ENCODE measurements at places on chromosomes 1 and 21.
A peak's percentile ranks its signal among the peaks of the same experiment; 100 is the strongest.

DNA sequence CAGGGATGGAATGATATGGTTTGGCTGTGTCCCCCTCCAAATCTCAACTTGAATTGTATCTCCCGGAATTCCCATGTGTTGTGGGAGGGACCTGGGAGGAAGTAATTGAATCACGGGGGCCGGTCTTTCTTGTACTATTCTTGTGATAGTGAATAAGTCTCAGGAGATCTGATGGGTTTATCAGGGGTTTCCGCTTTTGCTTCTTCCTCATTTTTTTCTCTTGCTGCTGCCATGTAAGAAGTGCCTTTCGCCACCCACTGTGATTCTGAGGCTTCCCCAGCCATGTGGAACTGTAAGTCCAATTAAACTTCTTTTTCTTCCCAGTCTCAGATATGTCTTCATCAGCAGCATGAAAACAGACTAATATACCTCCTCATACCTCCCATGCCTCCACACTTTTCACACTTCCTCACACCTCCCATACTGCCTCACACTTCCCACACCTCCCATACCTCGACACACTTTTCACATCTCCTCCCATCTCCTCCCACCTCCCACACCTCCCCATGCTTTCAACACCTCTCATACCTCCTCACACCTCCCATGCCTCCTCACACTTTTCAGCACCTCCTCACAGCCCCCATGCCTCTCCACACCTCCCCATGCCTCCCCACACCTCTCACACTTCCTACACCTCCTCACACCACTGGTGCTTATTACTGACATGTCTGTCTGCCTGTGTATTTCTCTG, 21.3 kb downstream of the GPR137B start:
- peak overlapping the region; percentile 33 for H3K4me3 ChIP-seq
- H3K4me1 ChIP-seq, result peaks cover 50% of the 10 kb centered on the region

DNA sequence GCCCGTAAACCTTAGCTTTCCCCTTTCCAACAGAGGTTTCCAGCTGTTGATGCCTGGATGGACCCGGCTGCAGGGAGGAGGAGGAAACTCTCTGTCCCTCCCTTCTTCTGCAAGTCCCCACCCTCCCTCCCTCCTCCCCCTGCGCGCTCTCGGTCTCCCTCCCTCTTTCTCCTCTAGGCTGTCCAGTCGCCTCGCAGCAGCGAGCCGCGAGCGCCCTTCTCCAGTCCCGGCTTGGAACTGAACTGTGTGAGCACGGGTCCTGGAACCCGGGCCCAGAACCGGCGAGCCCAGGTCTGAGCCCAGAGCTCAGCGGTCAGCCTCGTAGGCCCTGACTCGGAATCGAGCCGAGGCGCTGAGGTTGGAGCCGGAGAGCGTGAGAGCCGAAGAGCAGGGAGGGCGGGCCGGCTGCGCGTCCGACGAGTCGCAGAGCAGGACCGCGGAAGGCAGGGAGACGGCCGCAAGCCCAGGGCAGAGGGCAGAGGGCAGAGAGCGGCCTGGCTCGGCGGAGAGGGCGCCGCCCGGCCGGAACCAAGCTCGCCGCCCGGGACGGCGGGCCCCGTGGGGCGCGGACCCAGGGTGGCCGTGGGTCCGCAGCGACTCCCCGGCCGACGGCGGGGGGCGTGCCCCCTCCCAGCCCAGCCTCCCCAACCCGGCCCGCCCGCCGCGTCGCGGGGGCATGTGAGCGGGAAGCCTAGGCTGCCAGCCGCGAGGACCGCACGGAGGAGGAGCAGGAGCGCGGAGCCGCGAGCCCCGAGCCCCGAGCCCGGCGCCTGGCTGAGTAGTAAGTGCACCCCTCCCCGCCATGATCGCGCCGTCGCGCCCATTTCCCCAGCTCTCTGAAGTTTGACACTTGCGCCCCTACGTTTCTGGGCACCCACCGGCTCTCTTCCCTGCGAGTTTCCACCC, at the start of gene SOX13:
Gene SOX13 (plus strand): TSS at position 185 of the 906 bp plus-strand sequence. CDS start 39,801 bp downstream, outside the sequence.
- DNase-seq, result peak; percentile 9
- H3K27ac ChIP-seq, result no peak within 1 kb of the TSS
- peak within 1 kb of the TSS; percentile 83 for H3K4me3 ChIP-seq
- no peaks in the 10 kb centered on the region for H3K36me3 ChIP-seq
- peaks cover 15% of the 10 kb centered on the region for H3K4me1 ChIP-seq
- H3K27me3 ChIP-seq, result peaks cover 67% of the 10 kb centered on the region

DNA sequence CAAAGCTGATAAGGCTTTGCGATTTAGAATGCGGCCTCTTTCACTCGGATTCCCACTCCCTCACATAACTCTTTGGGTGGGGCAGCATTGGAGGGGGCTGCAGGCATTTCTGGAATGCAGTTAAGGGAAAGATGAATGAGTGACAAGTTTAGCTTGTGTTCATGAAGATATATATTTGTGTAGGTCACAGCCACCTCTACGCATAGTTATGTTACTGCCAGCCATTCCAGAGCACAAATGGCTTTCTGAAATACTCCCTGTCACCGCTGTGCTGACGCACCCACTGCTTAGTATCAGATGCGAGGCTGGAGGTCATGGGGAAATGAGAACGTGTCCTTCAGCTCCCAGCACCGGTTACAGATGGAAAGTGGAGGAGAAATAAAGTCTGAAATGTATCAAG, 54.1 kb upstream of the ATP1A1 start:
- no peak overlapping the region for H3K27ac ChIP-seq
- no peak for DNase-seq
- no peaks in the 10 kb centered on the region for H3K36me3 ChIP-seq
- peaks cover 7% of the 10 kb centered on the region for H3K27me3 ChIP-seq
- no peaks in the 10 kb centered on the region for H3K4me1 ChIP-seq

GRCh38 chr1:116842654-116843053, 67.1 kb upstream of the PTGFRN start:
- no peaks in the 10 kb centered on the region for H3K36me3 ChIP-seq
- no peak overlapping the region for H3K27ac ChIP-seq
- H3K4me3 ChIP-seq, result no peak overlapping the region
- DNase-seq, result no peak
- H3K27me3 ChIP-seq, result no peaks in the 10 kb centered on the region
- H3K4me1 ChIP-seq, result no peaks in the 10 kb centered on the region

- peak overlapping the region; percentile 85 for H3K27ac ChIP-seq
- peak overlapping the region; percentile 46 for H3K4me3 ChIP-seq
- H3K36me3 ChIP-seq, result no peaks in the 10 kb centered on the region
- H3K27me3 ChIP-seq, result peaks cover 6% of the 10 kb centered on the region
- peak; percentile 32 for DNase-seq
- H3K4me1 ChIP-seq, result peaks cover 13% of the 10 kb centered on the region
Observed at GRCh38 chr21:35400233-35400939, 351.3 kb upstream of the RUNX1 start.

DNA sequence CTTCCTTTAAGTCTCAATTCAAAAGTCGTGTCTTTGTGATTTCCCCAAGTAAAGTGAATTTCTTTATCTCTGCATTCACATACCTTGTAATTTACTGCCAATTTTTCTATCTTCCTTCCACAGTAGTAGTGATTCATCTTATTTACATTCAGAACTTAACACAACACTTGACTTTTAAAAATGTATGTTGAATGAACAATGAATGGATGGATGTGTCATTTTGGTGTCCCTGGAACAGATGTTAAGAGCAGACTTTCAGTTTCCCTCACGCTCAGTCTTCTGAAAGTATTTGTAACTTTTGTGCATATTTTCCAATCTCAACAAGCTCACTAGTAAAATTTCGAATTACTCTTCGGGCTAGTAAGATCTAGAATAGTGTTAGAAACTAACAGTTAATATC, 352.0 kb downstream of the HHIPL2 start:
- H3K27ac ChIP-seq, result no peak overlapping the region
- no peak overlapping the region for H3K4me3 ChIP-seq
- DNase-seq, result no peak
- H3K27me3 ChIP-seq, result peaks cover 5% of the 10 kb centered on the region
- no peaks in the 10 kb centered on the region for H3K4me1 ChIP-seq
- no peaks in the 10 kb centered on the region for H3K36me3 ChIP-seq
